Brain (organoid and tissue), 16 donors: ENCODE measurements at places on chromosomes 5 and 9.

- DNase-seq = peak; percentile 89
Measured at GRCh38 chr5:2639425-2639824, 112.1 kb downstream of the IRX2 start.

DNA sequence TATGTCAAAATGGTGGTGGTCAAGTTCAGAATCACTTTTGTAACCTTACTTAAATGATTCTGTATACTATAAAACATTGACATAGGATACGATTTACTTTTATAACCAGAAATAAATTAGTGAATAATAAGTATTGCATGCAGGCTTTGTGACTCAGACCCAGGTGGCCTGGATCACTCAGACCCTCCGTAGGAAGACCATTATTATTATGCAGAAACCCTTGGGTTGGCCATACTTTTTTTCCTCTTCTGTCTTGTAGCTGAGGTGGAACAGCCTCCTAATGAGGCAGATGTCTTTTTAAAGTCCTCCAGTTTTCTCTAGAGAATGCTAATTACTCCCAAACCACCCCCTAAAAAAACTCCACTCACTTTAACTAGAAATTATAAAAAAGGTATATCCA, 121.9 kb downstream of the LPAR1 start:
- DNase-seq = no peak

DNA sequence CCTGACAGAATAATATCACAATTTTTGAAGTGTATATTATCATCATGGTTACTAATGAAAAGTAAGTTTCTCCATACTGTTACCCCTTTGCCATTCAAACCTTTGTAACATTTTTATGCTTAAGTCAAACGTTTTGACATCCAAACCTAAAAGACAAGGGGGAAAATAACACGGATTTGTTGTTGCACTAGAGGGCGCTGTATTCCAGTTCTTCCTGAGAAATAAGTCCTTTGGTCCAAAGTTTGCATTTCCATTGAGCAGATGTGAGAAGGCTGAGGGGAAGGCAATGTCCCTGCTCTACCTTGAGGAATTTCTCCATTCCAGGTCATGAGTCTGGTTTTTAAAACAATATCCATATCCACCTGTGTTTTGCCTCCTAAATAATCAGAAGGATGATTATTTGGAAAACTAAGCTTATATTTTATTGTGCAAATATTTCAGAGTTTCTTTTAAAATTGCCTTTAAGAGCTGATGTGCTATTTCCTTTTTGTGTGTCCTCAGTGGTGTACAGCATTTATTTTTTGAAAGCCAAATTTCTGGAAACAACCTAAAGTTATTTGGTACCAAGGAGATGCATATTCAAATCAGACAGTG, 9.7 kb downstream of the LECT2 start:
- peak; percentile 88 for DNase-seq

GRCh38 chr9:37453827-37454226, 11.4 kb downstream of the ZBTB5 start:
- no peak for DNase-seq

DNA sequence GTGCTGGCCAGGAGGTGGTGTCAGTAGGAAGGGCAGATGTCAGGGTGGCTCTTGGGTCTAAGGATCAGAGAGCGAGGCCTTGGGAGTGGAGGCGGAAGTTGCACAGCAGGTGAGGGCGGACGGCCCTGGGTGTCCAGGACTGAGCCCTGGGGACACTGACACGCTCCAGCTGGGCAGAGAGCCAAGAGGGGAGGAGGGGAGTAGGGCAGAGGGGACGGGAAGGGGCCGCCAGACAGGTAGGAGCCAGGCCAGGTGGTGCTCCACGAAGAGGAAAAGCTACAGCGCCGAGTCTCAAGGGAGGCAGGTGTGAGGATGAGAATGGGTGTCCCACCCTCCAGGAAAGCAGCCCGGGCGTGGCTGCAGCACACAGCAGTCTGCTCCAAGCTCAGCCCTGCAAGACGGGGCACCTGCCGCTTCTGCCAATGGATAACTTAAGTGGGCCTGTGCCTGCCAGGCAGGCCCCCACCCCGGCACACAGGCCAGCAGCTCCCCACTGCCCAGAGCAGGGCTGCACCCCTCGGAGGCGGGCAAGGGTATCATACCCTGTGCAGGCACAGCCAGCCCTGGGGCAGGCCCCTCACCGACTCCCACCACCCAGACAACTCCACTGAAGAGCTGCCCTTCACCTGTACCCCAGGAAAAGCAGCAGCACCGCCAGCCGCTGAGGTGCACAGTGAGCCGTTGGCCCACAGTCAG, 4.9 kb downstream of the TPRN start:
- no peak for DNase-seq

DNA sequence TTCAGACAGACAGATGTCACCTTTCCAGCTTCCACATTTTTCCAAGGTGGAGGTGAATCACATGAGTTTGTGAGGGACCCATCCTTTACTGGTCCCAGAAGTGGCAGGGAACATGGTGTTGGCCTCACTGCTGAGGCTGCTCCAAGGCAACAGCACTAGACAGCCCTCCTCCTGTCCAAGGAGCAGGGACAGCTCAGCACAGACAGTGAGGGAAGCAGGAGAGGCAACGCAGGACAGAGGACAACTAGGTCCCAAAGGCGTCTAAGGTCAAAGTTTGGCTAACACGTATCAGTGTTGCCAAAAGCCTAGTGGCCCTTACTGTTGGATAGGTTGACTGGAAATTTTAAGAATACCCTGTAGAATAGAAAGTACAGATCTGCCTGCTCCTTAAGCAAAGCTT, 251.7 kb upstream of the PANK3 start:
- DNase-seq = no peak

DNA sequence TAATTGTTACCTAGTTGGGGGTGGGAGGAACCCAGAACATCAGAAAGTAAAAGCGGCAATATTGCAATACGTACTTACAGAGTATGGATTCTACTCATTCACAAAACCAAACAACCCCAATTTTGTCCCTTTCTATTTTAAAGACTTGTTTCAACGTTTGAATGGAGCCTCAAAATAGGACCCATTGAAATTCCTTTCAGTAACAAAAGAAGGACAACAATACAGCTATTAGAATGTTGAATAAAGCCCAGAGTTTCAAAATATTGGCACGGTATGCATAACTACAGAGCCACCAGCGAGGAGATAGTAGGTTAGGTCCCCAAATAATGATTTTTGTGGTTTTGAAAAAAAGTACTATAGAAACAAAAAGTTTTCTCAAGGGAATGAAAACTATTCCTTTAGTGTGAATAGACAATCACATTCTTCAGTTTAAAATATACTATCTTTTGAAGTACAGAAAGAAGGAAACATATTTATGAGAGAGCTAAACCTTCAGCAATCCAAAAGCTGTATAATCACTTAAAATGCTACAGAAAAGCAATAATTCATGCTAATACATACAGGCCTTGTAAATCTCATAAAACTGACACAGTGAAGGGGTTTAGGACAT, 235.5 kb downstream of the RFX3 start:
- DNase-seq = no peak

DNA sequence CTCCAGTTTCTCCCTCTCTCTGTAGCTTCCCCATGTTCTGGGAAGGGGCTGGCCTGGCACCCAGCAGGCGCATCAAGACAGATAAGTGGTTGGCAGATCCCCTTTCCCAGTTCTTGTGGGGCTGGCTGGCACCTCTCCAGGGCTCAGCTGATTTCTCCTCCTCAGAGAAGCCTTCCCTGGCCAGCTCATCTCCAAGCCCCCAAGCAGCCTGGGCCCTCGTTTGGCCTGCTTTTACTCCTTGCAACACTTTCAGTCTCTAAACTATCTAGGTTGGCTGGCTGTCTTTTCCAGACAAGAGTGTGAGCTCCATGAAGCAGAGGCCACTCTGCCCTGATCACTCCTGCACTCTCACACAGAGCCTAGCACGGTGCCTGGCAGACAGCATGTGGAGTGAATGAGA, 13.5 kb downstream of the MACROH2A1 start:
- no peak for DNase-seq

GRCh38 chr9:33472171-33472880, 1.4 kb downstream of the NOL6 start:
- DNase-seq = no peak

- peak; percentile 51 for DNase-seq
Measured at GRCh38 chr5:19837536-19838174, 150.3 kb downstream of the CDH18 start.

DNA sequence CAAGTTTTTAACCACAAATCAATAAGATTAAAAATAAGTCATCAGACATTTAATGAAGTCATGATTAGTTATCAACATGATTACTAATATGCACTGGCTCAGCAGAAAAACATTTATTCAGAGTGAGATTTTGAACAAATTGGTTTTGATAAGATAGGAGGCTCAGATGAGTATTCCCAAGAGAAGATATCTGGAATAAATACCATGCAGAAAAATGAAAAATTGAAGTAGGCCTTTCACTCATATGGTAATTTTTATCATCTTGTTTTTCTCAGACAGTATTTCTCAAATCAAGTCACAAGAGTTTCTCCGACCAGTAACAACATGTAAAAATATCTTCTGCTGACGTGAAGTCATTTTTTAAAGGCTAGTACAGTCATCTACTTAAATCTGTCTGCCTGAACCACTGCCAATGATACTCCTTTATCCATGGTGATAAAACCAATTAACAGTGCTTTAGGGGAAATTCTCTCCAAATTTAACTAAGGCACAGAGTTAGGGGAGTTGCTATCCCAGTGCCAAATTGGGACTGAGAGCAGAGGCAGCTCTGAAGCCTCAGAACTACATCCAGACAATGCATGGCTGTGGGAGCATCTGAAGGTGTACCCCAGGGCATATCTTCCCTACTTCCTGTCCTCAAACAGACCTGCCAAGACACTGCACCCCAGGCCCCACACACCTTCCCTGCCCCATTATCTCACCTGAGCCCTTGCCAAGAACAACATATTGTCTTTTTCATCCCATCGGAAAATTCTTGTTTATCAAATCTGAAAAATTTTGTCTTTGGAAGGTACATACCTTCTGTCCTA, 105.5 kb upstream of the TSLP start:
- DNase-seq = peak; percentile 95

GRCh38 chr5:140603734-140604133, 29.2 kb downstream of the CD14 start:
- no peak for DNase-seq

DNA sequence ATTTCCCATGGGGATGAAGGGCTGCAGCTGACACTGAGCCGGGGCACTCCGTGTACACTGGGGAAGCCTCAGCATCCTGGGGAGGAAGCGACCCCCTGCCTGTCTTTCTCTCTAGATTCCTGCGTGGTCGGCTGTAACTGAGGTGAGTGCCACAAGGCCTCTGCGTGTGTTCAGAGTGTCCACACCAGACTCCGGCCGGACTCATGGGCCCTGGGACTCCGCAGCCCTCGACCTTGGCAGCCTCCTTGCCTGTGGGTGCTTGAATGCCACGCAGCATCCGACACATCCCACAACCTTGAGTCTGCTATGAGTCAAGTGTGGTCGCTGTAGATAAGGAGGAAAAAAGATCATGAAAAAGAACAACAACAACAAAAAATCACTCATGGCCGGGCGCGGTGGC, 23.4 kb downstream of the PAEP start:
- no peak for DNase-seq

DNA sequence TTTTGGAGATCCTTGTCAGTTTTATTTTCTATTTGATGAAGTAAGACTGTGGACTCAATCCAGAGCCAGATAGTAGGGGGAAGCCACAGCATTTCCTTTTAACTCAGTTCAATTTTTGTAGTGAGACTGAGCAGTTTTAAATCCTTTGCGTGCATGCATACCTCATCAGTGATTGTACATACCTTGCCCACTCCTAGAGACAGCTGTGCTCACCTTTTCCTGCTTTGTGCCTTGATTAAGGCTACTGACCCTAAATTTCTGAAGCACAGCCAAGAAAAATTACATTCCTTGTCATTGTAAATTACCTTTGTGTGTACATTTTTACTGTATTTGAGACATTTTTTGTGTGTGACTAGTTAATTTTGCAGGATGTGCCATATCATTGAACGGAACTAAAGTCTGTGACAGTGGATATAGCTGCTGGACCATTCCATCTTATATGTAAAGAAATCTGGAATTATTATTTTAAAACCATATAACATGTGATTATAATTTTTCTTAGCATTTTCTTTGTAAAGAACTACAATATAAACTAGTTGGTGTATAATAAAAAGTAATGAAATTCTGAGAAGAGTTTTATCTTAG, 17.8 kb downstream of the DIMT1 start:
- DNase-seq = no peak

DNA sequence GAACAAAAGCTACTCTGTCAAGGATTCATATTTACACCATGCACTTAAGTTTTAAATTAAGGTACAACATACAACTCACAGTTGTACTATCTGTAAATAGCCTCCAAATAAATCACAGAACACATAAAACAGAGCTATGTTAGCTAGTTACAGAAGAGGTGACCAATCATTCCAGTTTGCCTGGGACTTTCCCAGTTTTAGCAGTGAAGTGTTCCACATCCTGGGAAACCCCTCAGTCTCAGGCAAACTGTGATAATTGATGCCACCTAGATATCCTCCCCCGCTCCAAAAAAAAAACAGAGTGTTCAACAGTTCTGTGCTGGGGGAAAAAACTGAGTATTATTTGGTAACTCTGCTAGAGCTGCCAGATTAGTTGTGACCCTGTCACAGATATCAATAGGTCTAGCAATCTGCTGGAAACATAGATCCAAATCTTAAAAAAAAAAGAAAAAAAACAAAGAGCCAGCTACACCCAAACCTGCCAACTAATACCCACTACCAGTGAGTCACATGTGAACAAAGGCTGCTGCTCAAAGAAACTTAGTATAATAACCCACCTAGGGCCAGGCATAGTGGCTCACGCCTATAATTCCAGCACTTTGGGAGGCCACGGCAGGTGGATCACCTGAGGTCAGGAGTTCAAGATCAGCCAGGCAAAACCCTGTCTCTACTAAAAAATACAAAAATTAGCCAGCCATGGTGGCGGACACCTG, 5.7 kb downstream of the TBCA start:
- DNase-seq = no peak

DNA sequence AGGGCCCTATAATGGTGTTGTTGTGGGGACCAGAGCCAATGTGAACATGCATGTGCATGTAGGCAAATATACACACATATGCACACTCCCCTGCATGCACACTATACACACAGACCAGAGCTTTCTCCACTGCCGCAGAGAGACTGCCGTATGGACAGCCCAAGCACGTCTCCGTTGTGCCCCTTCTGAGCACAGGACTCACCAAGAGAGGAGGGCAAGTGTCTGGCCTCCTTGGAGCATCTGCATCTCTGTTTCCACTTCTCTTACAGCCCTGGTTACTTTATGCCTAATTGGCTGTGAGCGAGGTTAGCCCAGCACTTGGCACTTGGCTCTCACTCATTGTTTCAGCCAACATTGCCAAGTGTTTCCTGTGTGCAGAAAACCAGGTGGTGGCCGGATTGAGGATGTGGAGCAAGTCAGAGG, 30.4 kb downstream of the CSF2 start:
- DNase-seq = no peak

GRCh38 chr5:105821800-105822199, 1848.9 kb downstream of the EFNA5 start:
- DNase-seq = no peak

GRCh38 chr9:135056541-135056940, 30.9 kb upstream of the OLFM1 start:
- no peak for DNase-seq

DNA sequence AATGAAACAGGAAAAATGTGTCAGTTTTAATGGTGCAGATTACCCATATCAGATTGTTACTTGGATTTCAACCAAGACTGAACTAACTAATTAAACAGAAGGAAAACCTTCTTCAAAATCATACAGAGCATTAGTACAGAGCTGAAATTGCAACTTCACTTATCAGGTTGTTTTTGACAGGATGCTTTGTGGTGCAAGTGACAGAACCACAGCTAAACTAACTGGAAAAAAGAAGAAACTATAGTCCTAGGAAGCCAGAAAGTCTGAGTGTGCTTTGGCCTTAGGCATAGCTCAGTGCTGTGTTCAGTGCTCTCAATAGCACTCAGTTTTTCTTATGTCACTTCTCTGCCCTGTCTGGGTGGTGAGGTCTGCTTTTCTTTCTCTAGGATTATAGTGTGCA, 267.4 kb downstream of the CHSY3 start:
- DNase-seq = no peak
